ENCODE measurements at places on chromosomes 13 and 19.

GRCh38 chr13:109787135-109787954 lies 962 bp upstream of the IRS2 start:
- DNase-seq: peak; percentile 46

DNA sequence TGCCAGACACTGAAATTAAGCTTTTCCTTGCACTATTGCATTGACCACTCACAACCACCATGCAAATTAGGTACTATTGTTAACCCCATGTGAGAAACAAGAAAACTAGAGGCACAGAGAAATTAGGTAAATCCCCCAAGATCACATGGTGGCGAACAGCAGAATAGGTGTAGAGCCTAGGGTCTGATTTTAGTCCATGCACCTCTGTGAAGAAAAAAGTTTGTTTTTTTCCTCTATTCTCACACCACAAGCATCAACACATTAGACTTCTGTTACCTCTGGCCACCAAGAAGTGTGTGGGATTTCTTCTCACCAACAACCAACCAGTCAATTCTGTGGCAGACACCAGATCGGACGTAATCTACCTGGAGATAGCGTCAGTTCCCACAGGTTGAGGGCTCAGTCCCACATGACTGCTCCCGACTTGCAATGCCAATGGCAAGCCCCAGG lies 391.9 kb downstream of the COG6 start:
- DNase-seq: no peak

- DNase-seq: no peak
Measured at GRCh38 chr19:13150931-13151604, 857 bp downstream of the IER2 start.

- no peak for DNase-seq
Measured at GRCh38 chr19:50880241-50880640, 7.0 kb downstream of the KLK2 start.

DNA sequence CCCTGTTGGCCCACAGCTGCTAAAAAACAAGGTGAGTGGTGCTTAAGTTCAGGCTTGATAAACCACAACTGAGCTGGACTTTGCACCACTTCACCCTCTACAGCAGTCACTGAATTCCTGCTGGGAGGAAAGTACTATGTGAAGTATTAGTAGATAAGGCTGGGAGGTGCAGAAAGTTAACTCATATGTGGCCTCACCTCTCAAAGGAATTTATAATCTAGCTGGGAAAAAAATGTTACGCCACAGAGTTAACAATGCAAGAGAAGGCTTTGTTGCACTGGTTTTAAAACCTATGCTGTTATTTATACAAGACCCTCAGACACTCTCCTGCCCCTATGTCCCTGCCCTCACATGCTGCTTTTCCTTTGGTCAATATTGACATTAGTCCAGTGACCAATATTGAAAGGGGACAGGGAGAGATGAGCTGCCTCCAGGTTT lies 60.9 kb downstream of the LIG4 start:
- DNase-seq: peak; percentile 2

GRCh38 chr19:48344892-48345291 lies 18.8 kb downstream of the TMEM143 start:
- no peak for DNase-seq

DNA sequence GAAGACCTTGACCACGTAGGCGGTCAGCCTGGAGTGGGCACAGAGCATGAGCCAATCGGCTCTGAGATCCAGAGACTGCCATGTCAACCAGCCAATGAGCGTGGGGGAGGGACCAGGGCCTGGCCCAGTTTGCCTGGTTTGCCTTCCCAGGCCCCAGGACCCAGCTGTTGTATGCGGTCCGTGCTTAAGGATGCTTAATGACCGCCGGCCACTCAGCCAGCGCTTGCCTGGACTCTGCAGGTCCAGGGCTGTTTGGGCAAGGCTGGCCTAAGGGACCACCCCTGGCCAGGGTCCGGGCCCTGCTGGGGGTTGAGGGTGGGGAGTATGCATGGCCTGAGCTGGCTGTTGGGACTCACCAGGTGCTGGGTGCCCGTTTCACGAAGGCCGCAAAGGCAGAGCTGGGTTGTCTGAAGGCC lies 23.1 kb upstream of the TNFSF14 start:
- DNase-seq: no peak

- DNase-seq: peak; percentile 85
Measured at GRCh38 chr13:110359840-110360301, 52.8 kb downstream of the COL4A2 start.

DNA sequence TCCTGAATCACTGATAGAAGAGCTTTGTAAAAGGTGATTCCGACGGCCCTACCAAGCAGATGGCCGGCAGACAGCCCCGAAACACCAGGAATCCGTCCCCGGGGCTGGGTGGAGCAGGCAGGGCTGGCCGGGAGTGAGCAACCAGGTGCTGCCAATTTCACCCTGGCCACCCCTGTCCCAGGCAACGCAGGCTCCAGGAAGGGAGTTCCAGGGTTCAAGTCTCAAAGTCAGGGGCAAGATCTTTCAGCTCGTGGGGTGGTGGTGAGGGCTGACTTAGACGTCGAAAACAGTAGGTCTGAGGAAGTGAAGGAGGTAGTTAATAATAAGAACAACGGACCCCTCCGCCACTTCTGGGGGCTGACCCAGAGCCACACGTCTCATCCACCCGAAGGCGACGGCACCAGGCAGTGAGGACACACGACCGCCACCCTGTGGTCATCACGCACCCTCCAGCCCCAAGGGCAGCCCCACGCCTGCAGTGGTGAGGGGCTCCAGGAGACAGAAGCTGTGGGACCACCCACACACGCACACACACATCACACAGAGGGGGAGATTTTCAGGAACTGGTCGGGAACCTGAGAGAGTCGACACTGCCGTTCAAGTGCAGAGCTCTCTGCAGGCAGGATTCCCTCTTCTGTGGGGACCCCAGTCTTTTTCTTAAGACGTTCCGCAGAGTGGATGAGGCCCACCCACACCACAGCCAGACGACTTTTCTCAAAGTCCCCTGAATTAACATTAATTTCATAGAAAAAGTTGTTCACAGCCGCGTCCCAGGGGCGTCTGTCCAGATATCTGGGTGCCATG lies 67.2 kb downstream of the SPACA7 start:
- DNase-seq: no peak

- DNase-seq: no peak
Measured at GRCh38 chr19:55197528-55197927, 11.8 kb downstream of the PTPRH start.

DNA sequence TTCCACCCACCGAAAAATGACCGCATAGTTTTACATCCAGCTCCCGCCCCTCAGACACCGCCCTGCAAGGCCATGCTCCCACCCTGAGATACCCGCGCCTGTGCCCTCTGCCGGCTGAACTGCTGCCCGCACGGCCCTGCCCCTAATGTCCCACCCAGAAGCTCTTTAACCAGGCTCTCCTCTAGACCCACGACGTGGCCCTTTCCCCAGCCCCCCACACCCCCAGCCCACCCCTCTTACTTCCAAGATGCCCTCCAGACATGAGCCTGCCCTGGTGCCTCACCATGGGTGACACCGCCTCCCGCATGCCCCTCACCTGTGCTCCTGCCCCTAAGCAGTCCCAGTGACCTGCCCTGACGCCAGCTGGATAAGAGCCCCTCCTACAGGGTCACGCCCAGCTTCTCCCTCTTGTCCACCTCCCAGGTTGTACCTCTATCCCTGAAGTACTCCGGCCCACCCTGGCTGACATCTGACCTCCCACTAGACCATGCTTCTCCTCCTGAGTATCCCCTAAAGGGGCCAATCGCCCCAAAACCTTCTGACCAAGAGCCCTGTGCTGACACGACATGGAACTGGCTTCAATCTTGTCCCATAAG lies 51.2 kb downstream of the COLGALT1 start:
- no peak for DNase-seq

DNA sequence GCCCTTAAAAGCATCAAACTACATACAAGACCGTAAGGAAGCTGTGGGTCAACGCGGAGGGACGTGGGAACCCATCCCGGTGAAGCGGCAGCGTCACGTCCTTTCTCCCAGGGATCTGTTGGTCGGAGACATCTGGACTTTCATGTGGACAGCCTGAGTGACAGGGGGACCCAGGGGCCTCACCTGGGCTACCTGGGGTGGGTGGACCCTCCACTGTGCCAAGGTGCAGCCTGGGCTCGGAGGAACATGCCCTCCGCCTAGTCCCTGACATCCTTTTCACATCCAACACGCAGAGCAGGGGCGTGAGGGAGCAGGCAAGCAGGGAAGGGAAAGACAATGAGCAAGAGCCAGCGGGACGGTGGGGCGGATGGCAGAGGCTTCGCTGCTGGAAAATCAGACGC lies 13.8 kb upstream of the GARIN5A start:
- no peak for DNase-seq

DNA sequence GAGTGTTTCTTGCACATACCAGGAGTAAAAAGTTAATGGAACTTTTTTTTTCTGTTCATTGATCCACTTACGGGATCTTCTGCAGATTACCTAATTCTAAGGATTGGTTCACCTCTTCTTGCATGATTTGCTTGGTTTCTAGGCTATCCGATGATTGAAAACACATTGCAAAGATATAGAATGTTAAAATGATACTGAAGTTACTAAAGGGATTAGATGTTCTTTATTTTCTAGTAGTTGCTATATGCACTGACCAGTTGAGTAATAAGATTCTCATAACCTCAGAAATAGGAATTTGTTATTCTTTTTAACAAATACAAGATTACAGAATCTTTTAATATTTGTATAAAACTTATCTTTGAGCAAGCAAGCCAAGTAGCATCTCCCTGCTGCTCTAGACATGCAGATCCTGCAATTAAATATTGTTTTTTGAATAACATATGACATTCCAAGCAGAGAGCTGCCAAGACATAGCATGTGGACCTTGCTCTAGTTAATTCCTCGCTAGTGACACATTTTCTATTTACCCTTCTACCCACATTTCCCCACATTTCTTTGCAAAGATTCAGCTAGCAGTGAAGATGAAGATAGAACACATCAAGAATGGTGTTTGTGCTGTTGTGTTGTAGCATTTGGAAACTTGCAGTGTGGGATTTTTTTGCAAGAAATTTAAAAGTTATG lies 51.7 kb upstream of the RNF113B start:
- DNase-seq: no peak

- DNase-seq: no peak
Measured at GRCh38 chr13:44385847-44386246, 12.2 kb downstream of the SERP2 start.

GRCh38 chr19:46746281-46747057 lies at the start of gene STRN4:
Gene STRN4 (minus strand): TSS chr19:46746450. CDS start chr19:46746430, 20 bp downstream.
- no peak for DNase-seq

- peak; percentile 52 for DNase-seq
Measured at GRCh38 chr19:38852231-38853044, 2.7 kb upstream of the HNRNPL start.
